SK-N-SH (cell line): ENCODE measurements at places on chromosomes 2 and 18. TPM values are rescaled to one million over a fixed set of nuclear protein-coding genes. Genes with fewer than 3 reads are reported as not detected.

MTERF4 gene
- polyA plus RNA-seq: 31.0 and 43.3 TPM in 2 replicates

SP140L gene
- polyA plus RNA-seq: 13.5 and 18.0 TPM in 2 replicates

FZD7 gene
- 16.1 and 19.7 TPM in 2 replicates for polyA plus RNA-seq

CFAP65 gene
- polyA plus RNA-seq: 0.95 and 1.7 TPM in 2 replicates

CFC1 gene
- polyA plus RNA-seq: not detected in 2 replicates

ZSWIM2 gene
- polyA plus RNA-seq: 0.05 and 0.06 TPM in 2 replicates

BMP10 gene
- polyA plus RNA-seq: not detected in 2 replicates

BOD1L2 gene
- not detected in 2 replicates for polyA plus RNA-seq

ONECUT2 gene
- polyA plus RNA-seq: 0.10 and 0.16 TPM in 2 replicates

ASAP2 gene
- polyA plus RNA-seq: 37.9 and 41.4 TPM in 2 replicates

GPR45 gene
- not detected in 2 replicates for polyA plus RNA-seq

GRCh38 chr2:86499326-86499725 is 58.2 kb downstream of the KDM3A start:
- DNase-seq: no peak

- peak; percentile 23 for DNase-seq
These were observed 19.2 kb upstream of the EML6 start for GRCh38 chr2:54704238-54704637.

DNA sequence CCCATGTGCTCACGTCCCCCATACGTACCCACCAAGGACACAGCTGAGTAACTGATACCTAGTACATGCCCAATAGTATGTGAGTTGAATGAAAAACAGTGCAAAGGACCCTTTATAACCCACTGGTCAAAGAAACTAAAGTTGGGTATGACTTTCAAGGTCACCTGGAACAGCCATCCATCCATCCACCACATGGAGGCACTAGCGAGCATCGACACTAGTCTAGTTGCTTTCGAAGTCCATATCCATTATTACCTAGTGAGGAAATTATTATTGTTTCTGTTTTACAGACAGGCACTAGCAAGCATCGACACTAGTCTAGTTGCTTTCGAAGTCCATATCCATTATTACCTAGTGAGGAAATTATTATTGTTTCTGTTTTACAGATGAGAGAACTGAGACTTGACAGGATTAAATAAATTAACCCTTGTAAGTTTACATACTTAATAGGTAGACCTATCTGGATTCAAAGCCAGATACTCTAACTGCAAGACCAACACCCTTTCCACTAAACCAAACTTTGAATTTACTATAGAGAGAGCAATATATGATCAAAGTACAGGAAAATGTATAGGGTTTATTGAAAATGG is 233.7 kb downstream of the METTL4 start:
- peak; percentile 26 for DNase-seq

- DNase-seq: no peak
These were observed 24.6 kb downstream of the RTN4 start for GRCh38 chr2:55025627-55026026.

- DNase-seq: no peak
These were observed 49.5 kb downstream of the TIMM21 start for GRCh38 chr18:74197705-74198341.

DNA sequence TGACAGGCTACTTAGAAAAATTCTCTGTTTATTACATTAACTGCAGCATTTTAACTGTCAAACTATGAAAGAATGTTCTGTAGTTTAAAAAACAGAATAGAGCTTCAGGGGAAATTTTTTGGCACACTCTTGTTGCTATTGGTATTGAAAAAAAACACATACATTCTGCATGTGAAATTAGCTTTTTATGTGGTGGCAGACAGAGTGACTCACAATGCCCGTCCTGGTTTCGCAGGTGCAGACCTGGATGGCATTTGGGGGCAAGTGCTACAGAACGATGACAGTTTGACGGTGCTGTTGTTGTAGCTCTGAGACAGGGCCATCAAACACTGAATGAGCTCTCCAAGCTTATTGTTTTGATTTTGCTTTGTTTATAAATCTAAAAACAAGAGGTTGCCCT is 105.0 kb upstream of the MAP3K20 start:
- DNase-seq: no peak

GRCh38 chr18:58221060-58221725 is 177.2 kb downstream of the NEDD4L start:
- DNase-seq: no peak

- no peak for DNase-seq
These were observed 5.6 kb upstream of the KCNJ3 start for GRCh38 chr2:154692927-154693326.

GRCh38 chr18:7908681-7909299 is 341.7 kb downstream of the PTPRM start:
- no peak for DNase-seq

DNA sequence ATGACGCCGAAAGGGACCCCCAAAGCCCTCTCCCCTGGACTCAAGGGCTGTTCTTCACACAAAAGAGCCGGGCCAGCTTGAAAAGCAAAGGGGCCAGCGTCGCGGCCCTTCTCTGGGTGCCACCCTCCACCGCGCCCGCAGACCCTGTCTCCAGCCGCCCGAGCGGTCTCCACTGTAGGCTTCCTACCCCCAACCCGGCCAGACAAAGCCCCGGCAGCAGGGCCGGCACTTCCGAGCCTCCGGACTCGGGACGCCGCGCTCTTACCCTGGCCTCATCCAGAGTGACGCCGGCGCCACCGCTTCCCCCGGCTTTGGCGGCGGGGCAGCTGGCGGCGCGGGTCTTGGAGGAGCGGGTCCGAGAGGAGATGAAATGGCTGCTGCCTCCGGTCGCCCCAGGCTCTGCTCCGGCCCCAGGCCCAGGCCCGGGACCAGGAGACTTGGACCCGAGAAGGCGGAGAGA is 603 bp downstream of the ATAD2B start:
- peak; percentile 84 for DNase-seq

DNA sequence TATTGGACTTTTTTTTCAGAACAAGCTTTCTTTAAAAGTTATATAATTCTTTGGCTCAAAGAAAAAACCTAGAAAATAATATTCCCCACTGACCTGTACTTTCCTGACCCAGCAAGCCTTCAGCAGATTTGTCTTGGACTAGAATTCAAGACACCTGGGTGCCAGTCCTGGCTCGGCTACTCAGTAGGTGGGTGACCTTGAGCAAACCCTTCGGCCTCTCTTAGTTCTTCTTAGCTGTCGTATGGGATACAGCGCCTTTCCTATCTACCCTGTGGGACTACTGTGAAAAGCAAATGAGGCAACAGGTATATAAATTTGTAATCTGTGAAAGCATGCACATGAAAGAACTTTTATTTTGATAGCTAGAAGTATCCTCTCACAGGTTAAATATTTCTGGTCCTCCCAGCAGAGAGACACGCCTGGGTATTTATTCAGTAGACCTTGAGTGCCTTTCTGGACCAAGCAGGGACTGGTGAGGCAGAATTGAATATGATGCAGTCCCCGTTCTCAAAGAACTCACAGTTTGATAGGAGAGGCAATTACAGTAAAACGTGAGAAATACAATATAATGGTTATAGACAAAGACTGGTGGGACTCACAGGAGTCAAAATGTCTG is 69.4 kb upstream of the EPAS1 start:
- no peak for DNase-seq

- DNase-seq: no peak
These were observed 12.5 kb downstream of the SERPINB8 start for GRCh38 chr18:63982361-63982760.

DNA sequence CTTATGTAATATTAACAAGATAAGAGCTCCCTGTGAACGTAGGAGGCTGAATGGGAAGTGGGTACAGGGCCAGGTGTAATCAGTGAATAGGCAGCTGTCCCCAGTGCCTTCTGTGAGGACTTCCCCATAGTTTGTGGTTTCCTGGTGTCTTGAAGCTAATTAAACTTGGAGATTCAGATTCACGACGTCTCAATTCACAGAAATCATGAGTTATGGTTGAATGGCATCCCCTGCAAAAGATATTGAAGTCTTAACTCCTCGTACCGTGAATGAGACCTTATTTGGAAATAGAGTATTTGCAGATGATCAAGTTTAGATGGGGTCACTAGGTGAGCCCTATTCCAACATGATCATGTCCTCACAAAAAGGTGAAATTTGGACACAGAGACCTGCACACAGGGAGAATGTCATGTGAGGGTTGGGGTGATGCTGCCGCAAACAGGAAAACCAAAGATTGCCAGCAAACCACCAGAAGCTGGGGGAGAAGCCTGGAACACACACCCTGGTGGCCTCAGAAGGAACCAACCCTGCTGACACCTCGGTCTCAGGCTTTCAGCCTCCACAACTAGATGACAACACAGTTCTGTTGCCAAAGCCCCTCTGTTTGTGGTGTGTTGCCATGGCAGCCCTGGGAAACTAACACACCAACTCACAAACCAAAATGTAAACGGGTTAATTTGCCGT is 13.2 kb downstream of the ARL4C start:
- DNase-seq: no peak

DNA sequence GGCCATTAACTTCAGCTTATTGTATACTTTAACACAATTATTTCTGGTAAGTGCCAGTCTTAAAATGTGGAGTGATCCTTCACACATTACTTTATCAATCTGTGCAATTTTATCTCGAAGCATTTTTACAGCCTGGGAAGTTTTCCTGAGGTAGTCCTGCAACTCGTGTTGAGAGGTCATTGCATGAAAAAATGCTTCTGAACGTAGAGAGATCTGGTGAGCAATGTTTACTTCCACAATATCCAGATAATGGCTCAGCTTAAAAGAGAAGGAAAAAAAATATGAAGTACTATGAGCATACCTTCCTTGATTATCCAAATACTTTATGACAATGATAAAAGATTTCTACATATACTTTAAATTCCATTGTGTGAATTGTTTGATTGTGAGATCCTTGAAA is 57.0 kb downstream of the VPS54 start:
- no peak for DNase-seq

- peak; percentile 80 for DNase-seq
These were observed 276 bp downstream of the NFE2L2 start for GRCh38 chr2:177264209-177264692.

GRCh38 chr2:175247159-175247558 is 65.6 kb upstream of the ATP5MC3 start:
- DNase-seq: no peak

- no peak for DNase-seq
These were observed 4.7 kb upstream of the TEX261 start for GRCh38 chr2:70999362-70999761.

- no peak for DNase-seq
These were observed 69.6 kb downstream of the EML4 start for GRCh38 chr2:42238644-42239288.

GRCh38 chr2:49259926-49260325 is 105.6 kb upstream of the FSHR start:
- no peak for DNase-seq

GRCh38 chr2:51510303-51510702 is 478.4 kb upstream of the NRXN1 start:
- no peak for DNase-seq

DNA sequence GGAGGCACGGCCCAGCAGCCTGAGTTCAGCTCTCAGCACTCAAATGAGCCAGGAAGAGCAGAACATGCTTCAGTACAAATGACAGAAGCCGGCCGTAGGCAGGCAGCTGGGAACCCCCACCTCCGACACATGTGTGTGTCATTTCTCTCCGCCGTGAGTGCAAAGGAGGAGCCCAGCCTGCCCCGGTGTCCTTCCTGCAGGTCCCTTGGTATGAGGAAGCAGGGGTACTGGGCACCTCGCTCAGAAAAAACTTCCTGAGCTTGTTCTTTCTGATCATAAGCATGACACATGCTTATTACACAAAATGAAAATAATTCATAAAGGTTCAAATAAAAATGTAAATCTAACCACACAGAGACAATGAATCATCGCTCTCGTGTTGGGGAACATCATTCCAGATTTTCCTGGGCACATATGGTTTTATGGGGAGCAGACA is 35.3 kb downstream of the KCNF1 start:
- no peak for DNase-seq

GRCh38 chr18:51941999-51942398 is 398.0 kb upstream of the DCC start:
- no peak for DNase-seq

GRCh38 chr2:61181382-61182058 is 19.5 kb downstream of the C2orf74 start:
- no peak for DNase-seq

DNA sequence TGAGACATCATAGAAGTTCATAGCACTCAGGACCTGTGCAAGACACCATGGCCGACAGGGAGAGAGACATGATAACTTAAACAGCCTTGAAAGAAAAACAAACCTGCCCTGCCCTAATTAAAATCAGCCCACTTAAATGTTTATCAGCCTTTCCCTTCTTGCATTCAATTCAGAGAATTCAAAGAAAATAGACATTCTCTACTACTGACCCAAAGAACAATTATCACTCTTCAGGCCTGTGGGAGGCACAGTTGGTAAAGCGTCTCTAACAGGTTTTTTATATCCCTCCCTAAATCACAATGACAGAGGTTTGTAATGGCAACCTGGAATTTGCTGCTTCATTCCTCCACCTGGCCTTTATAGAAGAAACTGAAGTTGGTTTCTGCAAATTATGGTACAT is 1.7 kb downstream of the CDK15 start:
- DNase-seq: no peak

DNA sequence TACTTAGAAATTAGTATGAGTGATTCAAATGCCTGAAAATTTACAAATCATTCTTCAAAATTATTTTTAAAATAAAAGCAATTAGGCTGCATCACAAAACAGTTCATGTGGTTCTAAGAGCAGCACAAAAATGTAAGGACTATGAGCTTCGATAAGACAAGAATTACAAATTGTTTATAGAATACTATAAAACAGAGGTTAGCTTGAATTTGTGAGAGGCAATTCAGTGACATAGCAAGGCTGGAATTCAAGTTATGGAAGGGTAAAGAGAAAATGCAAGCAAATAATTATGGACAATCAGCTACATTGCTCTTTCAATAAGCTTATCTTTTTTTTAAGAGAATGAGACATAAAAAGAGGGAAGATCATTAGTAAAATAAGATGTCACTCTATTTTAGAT is 7.1 kb upstream of the XIRP2 start:
- DNase-seq: no peak

DNA sequence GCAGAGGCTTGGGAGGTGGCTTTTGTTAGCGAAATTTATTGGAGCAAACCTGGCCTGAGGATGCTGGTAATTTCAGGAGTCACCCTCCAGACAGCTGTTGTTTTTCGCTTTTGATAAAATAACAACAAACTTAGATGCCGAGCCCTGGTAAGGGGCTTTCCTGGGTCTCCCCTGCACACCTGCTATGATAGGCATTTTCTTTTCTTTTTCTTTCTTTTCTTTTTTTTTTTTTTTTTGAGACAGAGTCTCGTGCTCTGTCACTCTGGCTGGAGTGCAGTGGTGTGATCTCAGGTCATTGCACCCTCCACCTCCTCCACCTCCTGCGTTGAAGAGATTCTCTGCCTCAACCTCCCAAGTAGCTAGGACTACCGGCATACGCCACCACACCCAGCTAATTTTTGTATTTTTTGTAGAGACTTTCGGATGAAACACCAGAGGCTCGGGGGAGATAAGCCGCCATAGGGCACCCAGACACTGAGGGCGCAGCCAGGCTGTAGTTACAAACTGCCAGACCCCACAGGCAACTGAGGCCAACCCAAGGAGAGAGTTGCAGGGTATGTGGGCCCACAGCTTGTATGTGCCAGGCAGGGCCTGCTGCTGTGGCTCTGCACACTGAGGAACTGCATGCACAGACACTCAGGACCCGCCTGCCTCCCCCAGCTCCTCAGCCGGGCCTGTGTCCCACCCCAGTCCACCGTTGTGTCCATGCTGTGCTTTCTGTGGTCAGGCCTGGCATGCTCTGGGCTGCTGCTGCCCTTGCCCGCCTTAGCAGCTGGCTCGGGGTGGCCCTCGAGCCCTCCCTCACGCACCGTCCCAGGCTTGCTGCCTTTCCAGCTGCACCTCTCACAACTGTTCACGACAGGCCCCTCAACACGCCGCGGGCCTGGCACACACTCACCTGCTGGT is 3.9 kb downstream of the GYPC start:
- DNase-seq: no peak
